ENCODE measurements at places on chromosomes 11 and 22. TPM values are rescaled to one million over a fixed set of nuclear protein-coding genes. Genes with fewer than 3 reads are reported as not detected.

APOL4 gene
- total RNA-seq, result 0.17 TPM

OR51B5 gene
- total RNA-seq, result not detected

KIF18A gene
- 15.5 TPM for total RNA-seq

SLC5A12 gene
- total RNA-seq, result not detected

CAPN5 gene
- total RNA-seq, result not detected

CSNK2A3 gene
- 1.1 TPM for total RNA-seq

C11orf65 gene
- total RNA-seq, result 0.30 TPM

DLAT gene
- total RNA-seq, result 61.8 TPM

DNAJB13 gene
- total RNA-seq, result 1.0 TPM

MPZL2 gene
- total RNA-seq, result 18.5 TPM

FGF19 gene
- not detected for total RNA-seq

GLYATL1B gene
- total RNA-seq, result not detected

CSRP3 gene
- not detected for total RNA-seq

MAFF gene
- 12.6 TPM for total RNA-seq

FAM181B gene
- total RNA-seq, result not detected

HORMAD2 gene
- total RNA-seq, result not detected

DCDC1 gene
- total RNA-seq, result not detected

GRIA4 gene
- total RNA-seq, result not detected

RAB6A gene
- 74.3 TPM for total RNA-seq

SLC25A17 gene
- 37.7 TPM for total RNA-seq

RPLP2 gene
- 2,367 TPM for total RNA-seq

SH3BP1 gene
- 110 TPM for total RNA-seq

TRIM49 gene
- not detected for total RNA-seq

GP1BB gene
- not detected for total RNA-seq

IFITM2 gene
- total RNA-seq, result 659 TPM

TSSK2 gene
- total RNA-seq, result not detected

DGAT2 gene
- 7.3 TPM for total RNA-seq

CHRNA10 gene
- total RNA-seq, result 2.7 TPM

PHF21B gene
- total RNA-seq, result 0.07 TPM

KDELR3 gene
- 1.3 TPM for total RNA-seq

TYR gene
- total RNA-seq, result not detected

OR4C46 gene
- total RNA-seq, result not detected

OPCML gene
- not detected for total RNA-seq

WBP2NL gene
- total RNA-seq, result 1.4 TPM

HTR3B gene
- not detected for total RNA-seq

RAB3IL1 gene
- 0.12 TPM for total RNA-seq

POU2F3 gene
- 0.14 TPM for total RNA-seq

TBX1 gene
- 0.09 TPM for total RNA-seq

PIH1D2 gene
- total RNA-seq, result 0.59 TPM

POLDIP3 gene
- 75.4 TPM for total RNA-seq

LMO2 gene
- total RNA-seq, result not detected

FXYD2 gene
- total RNA-seq, result 1.9 TPM

GAS2 gene
- total RNA-seq, result 2.0 TPM

ACR gene
- not detected for total RNA-seq

GRAMD1B gene
- 117 TPM for total RNA-seq

IGSF22 gene
- not detected for total RNA-seq

TMEM191C gene
- 0.54 TPM for total RNA-seq

IFITM10 gene
- 0.14 TPM for total RNA-seq
